ENCODE measurements at places on chromosomes 6 and 20.

GRCh38 chr6:2034256-2034655 lies 211.1 kb downstream of the GMDS start:
- DNase-seq, result no peak

- no peak for DNase-seq
Measured at GRCh38 chr6:151585741-151586140, 91.9 kb downstream of the CCDC170 start.

GRCh38 chr20:45282700-45283550 lies 23.7 kb upstream of the RBPJL start:
- no peak for DNase-seq

- no peak for DNase-seq
Measured at GRCh38 chr20:64173116-64173515, 8.9 kb downstream of the MYT1 start.

- DNase-seq, result no peak
Measured at GRCh38 chr6:45021676-45022075, 306.5 kb upstream of the RUNX2 start.

- no peak for DNase-seq
Measured at GRCh38 chr6:24429146-24429545, 26.4 kb downstream of the MRS2 start.

- DNase-seq, result no peak
Measured at GRCh38 chr6:26064619-26065257, 22.5 kb upstream of the HFE start.

DNA sequence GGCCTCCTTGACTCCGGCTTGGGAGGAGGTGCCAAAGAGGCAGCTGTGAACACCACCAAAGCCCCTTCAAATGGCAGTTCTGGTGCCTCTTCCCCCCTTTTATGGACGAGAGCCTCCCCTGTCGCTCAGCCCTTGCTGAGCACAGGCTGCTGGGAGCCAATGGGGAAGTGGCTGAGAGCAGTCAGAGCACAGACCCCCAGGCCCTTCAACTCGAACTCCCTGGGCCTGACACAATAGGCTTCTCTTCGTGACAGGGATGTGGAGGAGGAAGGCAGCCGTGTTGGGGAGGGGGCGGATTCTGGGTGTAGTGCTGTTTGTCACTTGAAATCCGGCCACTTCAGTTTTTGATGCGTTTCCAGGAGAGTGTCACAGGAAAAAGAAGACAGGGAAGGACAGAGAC lies at the start of gene PDYN:
Gene PDYN (minus strand): TSS at position 73 of the 400 bp plus-strand sequence. CDS start 10,974 bp downstream, outside the sequence.
- peak; percentile 24 for DNase-seq

DNA sequence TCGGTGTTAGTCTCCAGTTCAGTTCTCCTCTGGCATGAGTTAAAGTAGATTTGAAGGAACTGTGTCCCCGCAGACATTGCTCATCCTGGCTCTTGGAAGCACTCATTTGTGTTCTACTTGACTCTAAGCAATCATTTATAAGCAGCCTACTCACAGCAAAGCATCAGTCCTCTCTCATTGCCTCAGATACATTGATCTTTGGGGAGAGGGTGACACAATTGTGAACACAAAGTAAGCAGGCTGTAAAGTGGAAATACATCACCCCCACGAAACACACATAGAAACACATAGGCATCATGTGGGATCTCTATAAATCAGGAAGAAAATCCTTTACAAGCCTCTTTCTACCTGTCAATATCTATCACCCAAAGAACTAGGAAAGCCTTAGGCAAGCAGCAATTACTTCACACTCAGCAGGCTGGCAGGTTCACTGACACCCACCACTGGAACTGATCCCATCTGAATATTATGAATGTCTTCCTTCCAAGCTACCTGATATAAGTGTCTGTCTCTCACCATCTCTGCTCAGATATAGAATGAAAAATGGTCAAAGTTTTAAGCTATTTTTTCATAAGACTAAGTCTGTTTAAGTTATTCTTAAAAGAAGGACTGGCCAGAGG lies 675.8 kb downstream of the HACE1 start:
- no peak for DNase-seq

GRCh38 chr20:2902291-2902690 lies 29.0 kb downstream of the PTPRA start:
- DNase-seq, result no peak

- no peak for DNase-seq
Measured at GRCh38 chr6:81735756-81736380, 16.6 kb downstream of the TENT5A start.

- no peak for DNase-seq
Measured at GRCh38 chr20:35762461-35762860, 9.4 kb upstream of the PHF20 start.

DNA sequence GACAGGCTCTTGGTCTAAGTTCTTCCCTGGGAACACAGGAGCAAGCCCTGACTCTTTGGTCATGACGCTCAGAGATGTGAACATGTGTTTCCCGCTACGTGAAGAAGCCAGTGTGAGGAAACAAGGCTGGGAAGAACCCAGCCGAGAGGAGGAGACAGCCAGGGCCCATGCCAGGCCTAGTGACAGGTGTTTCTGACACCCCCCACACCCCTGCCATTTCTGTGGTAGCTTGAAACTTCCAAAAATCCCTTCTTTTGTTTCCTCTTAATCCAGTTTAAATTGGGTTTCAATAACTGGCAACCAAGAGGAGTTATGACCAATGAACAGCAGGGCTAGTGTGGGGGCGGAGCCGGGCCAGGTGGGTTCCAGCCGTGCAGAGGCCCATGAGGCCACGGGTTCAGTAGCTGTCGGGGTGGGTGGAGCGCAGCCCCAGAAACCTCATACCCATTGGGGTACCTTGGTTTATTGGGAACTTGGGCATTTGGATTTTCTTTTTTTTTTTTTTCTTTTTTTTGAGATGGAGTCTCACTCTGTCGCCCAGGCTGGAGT lies 33.5 kb downstream of the WRNIP1 start:
- no peak for DNase-seq

- DNase-seq, result no peak
Measured at GRCh38 chr20:43017241-43018030, 172.3 kb downstream of the PTPRT start.

DNA sequence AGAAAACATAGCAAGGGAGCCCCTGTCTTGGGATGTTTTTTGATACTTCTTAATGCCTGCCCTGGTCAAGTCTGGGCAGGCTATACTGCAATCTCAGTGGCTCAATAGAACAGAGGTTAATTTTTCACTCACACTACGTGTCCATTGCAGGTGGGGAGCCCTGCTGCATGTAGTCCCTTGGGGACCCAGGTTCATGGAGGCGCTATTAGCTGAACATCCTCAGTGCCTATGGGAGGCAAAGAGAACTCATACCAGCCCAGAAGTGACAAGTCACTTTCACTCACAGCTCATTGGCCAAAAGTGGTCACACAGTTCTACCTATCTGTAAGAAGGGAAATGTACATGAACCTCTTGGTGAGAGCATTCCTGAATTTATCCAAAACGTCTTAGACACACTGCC lies 23.2 kb downstream of the CGA start:
- no peak for DNase-seq

DNA sequence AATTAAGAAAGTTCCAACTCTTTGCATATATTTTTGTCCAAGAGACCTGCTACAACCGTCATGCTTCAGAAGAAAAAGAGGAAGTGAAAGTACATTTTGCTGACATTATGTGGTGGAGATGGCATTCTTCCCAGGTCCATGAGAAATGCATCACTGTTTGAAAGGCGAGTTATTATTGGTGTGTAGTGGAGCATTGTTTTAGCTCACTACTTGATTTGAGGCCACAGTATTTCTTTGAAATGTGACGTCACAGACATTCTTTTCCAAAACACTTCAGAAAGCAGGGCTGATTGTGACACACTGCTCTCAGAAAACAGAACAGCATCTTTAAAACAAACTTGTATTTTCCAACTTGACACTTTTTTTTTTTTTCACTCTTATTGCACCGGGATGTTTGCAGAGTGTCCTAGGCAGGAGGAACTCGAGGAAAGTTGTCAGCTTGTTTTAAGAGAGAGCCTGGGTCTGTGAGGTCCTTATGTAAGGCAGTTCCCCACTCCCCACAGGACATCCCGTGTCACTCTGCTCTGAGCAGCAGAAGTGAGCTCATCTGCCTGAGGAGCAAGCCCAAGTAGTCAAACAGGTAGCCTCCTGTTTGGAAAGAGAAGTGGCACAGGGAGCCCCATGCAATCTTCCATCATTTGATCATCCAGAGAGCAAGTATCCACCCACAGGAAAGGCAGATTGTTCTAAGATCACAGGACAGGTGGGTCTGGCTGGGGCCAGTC lies 1.1 kb downstream of the SPTLC3 start:
- DNase-seq, result no peak

DNA sequence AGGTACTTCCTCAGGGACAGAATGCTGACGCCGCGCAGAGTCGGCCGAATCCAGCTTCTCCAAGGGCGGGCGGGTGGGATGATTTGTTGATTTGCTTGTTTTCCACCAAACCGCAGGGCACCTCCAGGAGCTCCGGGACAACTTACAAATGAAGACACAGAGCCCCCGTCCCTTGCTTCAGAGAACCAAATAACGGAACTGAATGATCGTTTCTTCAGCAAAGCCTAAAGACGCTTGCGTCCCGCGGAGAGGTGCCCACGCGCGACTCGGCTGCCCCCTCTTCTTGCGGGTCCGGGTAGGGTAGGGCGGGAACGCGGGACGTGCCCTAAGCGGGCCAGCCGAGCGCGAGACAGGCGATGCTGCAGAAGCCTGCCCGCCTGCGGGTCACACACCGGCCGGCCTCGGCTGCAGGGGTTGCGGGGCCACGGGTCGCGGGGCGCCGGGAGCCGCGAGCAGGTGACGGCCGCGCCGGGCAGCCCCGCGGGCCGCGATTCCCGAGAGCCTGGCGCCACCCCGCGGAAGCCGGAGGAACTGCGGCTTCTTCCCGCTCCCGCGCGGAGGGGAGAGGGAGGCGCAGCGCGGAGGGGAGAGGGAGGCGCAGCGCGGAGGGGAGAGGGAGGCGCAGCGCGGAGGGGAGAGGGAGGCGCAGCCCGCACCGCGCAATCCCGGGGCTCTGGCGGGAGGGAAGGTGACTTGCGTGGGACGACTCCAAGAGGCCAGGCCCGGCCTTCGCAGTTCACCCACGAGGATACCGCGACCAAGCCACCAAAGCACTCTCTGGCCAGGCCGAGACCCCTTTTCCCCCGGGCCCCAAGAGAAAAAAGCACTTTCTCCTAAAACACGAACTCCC lies 7.7 kb upstream of the FOXF2 start:
- peak; percentile 90 for DNase-seq

- DNase-seq, result no peak
Measured at GRCh38 chr20:50144362-50144761, 9.2 kb downstream of the PEDS1 start.

GRCh38 chr6:108778421-108779186 lies 69.6 kb upstream of the ARMC2 start:
- DNase-seq, result no peak

DNA sequence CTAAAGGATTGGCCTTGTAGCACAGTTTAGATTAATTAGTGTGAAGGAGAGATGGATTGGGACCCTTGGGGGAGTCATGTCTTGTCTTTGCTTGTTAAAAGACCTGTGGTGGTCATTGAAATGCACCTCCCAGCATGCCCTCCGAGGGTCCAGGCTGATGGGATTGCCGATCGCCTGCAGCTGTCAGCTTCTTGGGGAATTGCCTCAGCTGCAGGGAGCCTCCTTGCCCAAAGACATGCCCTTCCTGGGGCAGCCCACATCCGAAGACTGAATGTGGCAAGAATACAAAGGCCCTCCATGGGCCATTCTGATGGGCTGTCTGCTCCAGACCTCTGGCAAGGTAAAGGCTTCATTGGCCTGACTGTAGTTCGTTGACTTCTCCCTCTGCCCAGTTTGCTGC lies 150.7 kb downstream of the FARS2 start:
- no peak for DNase-seq

- DNase-seq, result no peak
Measured at GRCh38 chr20:25270829-25271251, 23.0 kb downstream of the PYGB start.

- no peak for DNase-seq
Measured at GRCh38 chr6:107563694-107564588, 74.0 kb downstream of the SOBP start.

DNA sequence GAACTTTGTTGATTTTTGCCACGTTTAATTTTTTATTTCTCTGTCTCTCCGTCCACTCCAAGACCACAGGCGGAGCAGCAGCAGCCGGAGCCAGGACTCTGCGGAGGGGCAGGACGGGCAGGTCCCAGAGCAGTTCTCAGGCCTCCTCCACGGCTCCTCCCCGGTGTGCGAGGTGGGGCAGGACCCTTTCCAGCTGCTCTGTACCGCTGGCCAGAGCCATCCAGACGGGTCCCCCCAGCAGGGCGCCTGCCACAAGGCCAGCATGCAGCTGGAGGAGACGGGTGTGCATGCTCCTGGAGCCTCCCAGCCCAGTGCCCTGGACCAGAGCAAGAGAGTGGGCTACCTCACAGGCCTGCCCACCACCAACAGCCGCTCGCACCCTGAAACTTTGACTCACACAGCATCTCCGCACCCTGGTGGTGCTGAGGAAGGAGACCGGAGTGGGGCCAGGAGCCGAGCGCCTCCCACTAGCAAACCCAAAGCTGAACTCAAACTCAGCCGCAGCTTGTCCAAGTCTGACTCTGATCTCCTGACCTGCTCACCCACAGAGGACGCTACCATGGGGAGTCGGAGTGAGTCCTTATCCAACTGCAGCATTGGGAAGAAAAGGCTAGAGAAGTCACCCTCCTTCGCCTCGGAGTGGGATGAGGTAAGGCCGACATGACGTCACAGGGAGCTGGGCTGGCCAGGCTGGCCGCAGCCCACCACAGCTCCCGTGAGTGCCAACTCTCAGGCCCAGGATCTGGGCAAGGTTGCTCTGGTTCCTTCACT lies 123.5 kb downstream of the TCP11 start:
- peak; percentile 8 for DNase-seq

DNA sequence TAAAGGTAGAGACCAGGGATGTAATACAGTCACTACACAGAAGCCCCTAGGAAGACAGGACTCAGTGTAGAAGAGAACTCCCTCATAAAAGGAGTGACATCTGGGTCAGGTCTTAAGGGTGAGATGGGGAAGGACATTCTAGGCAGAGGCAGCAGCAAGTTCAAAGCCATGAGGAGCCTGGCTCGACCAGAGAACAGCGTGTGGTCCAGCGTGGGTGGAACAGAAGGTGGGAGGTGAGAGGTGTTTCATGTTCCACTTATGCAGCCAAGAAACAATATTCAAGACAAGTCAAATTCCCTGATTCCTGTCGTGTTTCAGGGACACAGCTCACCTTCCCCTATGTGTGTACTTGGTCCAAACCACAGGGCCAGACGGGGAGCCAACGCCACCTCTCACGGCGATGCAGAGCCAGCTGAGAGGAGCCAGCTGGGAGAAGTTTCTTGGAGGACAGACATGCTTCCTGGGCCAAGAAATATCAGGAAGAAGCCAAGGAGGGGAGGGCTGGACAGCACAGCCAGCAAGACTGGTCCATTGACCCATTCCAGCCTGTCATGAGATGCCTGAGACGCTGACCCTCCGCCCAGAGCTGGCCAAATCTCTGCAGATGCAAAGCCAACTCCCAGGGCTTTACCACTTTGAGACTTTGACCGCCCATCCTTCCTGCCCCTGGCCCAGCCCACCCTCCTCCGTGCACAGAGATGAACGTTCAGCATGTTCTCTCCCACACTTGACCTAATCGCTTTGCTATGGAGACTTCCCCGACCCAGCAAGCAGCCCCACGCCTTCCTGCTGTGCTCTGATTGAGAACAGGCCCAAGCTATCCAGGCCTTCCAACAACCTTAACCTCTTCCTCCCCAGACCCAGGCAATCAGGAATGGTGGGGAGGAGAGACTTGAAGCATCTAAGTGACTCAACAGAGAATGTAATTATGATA lies 113.8 kb downstream of the PRND start:
- no peak for DNase-seq

All from nephron progenitor cell (in vitro differentiated cells).